ENCODE measurements at places on chromosomes 12 and 14.

GRCh38 chr12:5884866-5885265 lies 60.2 kb downstream of the ANO2 start:
- no peak for DNase-seq

DNA sequence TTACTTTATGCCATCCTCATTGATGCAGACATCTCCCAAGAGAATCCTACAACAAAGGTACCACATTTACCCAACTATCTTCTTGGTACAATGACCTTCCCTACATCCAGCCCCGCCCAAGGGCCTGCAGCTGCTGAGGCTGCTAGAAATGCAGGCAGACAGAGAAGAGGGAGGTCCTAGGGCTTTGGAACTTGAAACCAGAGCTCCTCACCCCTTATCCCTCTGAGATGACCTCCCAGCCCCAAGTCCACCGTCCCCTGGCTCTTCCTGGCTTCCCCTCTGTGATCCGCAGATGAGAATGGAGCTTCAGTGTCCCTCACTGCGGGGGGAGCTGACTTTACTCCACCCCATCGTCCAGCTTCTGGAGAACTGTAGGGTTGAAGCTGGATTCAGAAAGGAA lies 1.6 kb upstream of the TNFRSF1A start:
- no peak for DNase-seq

GRCh38 chr12:571795-572531 lies 91.3 kb downstream of the NINJ2 start:
- no peak for DNase-seq

DNA sequence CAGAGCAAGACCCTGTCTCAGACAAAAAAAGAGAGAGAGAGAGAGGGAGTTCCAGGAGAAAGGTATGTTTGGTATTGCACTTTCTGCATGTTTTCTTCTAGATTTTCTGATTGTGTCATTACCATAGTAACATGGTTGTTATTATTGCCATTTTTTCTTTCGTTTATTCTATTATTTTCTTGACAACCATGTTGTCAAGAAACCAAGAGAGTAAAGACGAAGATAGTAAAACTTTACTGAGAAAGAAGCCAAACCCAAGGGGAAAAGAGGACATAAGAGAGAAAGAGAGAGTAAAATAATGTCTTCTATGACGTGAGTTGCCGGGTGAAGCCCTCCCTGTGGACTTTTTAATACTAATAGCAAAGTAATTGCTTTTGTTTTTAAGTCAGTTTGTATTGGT lies 1186.0 kb upstream of the SEL1L start:
- DNase-seq, result no peak

GRCh38 chr12:109873653-109874052 lies 6.7 kb downstream of the GLTP start:
- DNase-seq, result no peak

DNA sequence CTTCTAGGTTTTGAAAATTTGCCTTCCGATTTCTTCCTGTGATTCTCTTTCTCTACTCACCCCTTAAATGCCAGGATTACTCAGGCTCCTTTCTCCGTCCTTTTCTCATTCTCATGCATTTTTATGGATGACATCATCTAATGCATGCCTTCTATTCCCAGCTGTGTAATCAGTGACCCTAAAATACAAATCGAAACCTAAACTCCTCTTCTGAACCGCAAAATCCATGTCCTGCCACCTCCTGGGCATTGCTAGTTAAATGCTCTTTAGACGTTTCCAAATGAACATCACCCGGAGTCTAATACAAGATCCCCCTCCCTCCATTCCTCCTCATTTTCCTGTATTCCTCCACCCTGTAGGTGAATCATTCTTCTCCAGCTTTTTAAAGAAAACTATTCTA lies 1703.1 kb upstream of the FLRT2 start:
- no peak for DNase-seq

GRCh38 chr12:30437616-30438015 lies 258.1 kb downstream of the IPO8 start:
- DNase-seq, result no peak

DNA sequence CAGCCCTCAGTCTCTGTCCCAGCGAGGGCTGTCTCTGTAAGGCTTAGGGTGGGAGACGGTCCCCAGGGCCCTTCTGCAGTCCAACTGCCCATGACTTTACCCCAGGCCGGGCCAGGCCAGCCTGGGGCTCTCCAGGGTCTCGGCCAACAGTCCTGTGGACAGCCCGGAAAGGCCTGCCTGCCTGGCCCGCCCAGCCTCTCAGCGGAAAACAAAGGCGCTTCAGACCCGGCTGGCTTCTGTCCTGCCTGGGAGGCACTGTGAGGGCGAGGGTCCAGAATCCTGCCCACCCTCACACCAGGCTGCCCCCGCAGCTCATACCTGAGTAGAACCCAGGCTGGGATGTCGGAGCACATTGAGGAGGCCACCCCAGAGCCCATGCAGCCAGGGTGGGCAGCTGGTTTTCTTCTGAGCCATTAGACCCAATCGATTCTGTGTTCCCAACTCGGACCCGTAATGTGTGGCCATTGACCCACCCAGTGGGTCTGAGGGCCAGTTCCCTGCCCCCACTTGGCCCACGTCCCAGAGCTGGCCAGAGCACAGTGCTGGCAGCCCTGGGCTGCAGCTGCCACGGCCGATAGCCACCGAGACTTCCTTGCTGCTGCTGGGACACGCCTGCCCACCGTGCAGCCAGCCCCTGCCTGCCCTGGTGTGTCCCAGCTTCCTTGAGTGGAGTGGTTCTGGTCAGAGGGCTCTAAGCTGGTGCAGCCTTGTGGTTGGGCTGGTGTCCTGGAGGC lies 1.6 kb downstream of the CRIP2 start:
- DNase-seq, result no peak

DNA sequence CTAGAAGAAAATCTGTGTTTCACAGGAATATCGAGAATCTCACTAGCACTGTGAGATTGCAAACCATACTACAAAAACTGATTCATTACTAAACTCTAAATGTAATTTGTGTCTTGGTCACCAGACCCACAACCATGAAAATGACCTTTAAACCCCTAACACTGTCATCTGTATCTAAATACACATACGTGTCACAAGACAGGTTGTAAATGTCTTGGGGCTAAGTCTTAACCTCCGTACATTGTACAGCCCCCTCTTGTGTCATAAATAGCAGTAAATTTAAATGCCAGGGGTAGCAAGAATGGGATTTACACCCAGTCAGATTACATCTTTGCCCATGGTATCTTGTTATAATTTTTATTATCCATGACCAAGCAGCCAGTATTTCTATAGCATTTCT lies 117.3 kb downstream of the GPR135 start:
- DNase-seq, result no peak

DNA sequence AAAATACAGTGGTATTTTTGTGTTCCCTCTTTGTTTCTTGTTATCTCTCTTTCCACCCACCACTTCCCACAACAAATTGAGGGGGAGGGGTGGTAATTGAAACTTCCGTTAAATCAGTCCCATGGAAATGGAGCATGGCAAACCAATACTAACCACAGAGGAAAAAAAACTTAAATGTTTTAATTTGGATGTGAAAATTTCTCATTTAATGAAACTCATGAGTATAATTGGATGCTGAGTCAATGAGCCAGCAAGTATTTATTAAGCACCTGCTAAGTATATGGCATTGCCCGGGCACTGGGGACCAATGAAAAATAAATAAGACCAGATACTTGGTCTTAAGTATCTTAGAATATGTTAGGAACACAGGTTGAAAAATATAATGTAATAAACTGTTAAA lies 147.5 kb downstream of the KCNH5 start:
- DNase-seq, result no peak

- no peak for DNase-seq
These were observed 34.2 kb downstream of the PTGER2 start for GRCh38 chr14:52348279-52348678.

DNA sequence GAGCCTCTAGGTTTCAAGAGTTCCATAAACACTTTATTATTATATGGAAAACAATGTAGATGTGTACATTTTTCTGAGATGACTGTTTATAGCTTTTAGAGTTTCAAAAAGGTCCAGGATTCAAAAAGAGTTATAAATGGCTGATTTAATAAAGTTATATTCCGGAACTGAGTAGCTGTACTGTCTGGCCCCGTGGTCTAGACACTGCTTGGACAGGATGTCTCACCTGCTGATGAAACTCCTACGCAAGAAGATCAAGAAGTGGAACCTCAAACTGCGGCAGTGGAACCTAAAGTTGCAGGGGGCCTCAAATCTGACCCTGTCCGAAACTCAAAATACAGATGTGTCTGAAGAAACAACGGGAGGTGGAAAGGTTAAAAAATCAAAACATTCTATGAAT lies 69.7 kb downstream of the DCAF5 start:
- no peak for DNase-seq

- no peak for DNase-seq
These were observed 19.3 kb downstream of the TMCC3 start for GRCh38 chr12:94631058-94631457.

DNA sequence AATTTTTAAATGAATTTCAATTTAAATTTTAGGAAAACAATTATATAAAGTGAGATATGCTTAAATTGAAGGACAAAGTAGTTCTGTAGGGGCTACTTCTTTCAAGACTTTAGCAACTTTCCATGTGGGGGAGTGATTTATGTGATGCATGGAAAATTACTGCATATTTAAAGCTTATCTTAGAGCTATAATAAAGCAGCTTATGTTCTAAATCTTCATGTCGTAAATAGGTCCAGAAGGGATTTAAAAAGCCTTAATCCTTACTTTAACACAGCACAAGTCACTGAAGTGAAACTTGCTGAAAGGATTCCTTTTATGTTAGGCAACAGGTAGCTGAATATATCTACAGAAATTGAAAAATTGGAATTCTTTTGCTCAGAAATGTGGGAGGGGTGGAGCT lies 340.4 kb downstream of the NAV3 start:
- DNase-seq, result peak; percentile 92

DNA sequence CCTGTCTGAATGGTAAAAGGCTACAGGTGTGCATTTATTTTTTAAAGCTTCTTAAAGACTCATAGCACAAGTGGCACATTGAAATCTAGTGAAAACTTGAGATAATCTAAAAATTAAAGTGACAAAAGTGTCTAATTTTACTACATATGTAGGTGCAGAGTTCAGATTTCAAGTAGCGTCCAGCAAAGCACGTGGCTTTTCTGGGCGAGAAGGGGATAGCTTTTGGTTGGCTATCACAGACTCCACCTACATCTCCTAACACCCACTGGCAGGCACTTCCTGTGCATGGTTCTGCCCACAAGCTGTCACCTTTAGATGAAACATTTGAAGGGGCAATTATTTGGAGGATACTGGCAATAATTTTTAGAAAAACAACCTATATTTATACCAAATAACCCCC lies 1.9 kb upstream of the PITPNM2 start:
- no peak for DNase-seq

DNA sequence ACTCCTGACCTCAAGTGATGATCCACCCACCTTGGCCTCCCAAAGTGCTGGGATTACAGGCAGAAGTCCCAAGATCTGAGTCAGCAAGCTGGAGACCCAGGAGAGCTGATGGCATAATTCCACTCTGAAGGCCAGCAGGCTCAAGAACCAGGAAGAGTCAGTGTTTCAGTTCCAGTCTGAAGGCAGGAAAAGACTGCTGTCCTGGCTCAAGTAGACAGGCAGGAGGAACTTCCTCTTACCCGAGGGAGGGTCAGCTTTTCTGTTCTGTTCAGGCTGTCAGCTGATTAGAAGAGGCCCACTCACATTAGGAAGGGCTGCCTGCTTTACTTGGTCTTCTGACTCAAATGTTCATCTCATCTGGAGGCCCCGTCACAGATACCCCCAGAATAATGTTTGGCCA lies 206.0 kb upstream of the MYL2 start:
- no peak for DNase-seq

GRCh38 chr12:120067084-120067869 lies 49.3 kb downstream of the RAB35 start:
- no peak for DNase-seq

DNA sequence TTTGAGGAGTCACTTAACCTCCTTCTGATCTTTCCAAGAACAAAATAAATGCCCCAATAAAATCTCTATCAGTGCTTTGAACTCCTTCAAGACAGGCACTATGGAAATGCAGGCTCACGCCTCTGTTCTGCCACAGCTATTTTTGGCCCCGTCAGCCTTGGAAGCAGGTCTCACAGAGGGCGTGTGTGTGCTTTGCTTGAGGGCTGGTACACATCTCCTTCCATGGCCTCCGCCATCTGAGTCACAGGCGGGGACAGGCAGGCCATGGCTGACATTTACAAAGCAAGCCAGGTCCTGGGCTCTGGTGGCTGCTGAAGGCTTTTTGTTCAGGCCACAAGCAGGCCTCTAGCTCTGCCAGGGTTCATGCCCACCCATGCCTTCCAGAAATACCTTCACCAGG lies 16.0 kb downstream of the PRIMA1 start:
- no peak for DNase-seq

DNA sequence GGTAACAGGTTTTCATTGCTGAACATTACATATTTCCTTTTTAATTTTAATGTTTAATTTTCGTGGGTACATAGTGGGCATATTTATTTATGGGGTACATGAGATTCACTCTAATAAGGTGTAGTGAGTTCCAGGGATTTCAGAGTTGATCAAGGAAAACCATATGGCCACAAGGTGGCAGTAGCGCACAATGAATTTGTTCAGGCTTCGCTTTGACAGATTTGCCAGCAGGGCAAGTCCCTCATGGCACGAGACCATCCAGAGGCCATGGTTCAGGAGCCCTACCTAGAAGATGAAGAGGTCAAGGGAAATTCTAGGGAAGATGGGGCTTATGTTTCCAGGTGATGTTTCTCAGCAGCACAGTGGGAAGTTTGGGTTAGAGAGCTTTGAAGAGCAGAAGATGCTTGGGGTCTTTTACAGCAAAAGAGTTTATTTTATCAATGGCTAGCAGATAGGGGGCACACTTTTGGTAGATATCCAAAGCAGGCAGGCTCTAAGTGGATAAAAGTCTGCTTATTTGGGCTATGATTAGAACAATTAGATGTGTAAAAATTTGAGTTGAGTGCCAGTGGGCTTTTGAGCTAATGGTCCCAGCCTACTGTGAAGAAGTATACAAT lies 1004.4 kb downstream of the AACS start:
- DNase-seq, result peak; percentile 16

GRCh38 chr12:67354966-67355365 lies 85.8 kb downstream of the CAND1 start:
- DNase-seq, result no peak

DNA sequence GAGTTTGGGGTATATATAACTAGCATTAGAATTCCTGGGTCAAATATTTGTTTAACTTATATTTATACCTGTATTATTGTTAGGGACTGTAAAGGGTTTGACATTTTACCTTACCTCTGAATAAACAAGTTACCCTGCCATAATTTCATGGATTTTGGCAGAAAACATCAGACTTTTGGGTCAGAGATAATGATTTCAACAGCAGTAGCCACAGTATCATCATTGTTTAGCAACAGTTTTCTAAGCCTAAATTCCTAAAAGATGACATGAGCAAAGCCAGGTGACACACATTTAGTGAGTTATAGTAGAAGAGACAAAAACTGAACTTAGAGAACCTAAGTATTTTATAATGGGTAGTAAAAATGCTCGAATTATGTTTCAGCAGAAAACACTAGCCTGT lies 954.4 kb downstream of the TRHDE start:
- no peak for DNase-seq

GRCh38 chr12:25416516-25416915 lies 136.6 kb downstream of the LMNTD1 start:
- DNase-seq, result no peak

All from retinal pigment epithelial cell (primary cell).